ENCODE measurements at places on chromosomes 3 and 15.

GRCh38 chr15:60667925-60668324 lies 189.0 kb upstream of the ICE2 start:
- no peak for DNase-seq

DNA sequence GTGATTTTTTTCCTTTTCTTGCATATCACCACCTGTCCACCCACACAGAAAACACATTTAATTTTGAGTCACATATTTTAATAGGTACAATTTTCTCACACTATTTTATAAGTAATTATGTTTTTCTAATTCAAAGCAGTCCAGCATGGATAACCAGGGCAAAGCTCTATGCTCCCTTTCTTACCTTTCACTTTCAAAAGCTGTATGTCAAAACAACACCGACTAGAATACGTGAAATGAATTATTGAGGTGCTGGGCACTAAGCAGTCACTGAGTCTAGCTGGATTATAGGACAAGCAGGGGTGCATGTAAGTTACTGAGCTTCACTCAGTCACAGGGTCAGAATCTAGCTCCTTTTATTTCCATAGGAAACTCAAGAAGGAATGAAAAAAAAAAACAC lies 60.6 kb downstream of the LSAMP start:
- DNase-seq: no peak

- DNase-seq: peak; percentile 46
Measured at GRCh38 chr3:69200384-69201068, 78.1 kb upstream of the LMOD3 start.

DNA sequence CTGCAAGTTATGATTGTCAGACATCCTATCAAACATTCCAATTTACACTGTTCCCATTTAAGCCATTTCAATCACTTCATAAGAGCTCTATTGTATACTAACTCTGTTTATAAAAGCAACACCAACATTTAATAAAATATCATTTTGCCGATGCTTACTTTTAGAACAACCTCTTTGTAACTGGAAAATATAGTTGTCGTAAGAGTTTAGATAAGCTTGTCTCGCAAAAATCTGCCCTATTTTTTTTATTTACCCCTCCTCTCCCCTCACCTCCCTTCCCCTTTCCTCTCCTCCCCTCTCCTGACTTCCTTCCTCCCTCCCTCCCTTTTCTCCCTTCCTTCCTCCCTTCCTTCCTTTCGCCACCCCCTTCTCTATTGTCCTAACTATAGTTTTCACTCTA lies 105.7 kb upstream of the PEX5L start:
- no peak for DNase-seq

DNA sequence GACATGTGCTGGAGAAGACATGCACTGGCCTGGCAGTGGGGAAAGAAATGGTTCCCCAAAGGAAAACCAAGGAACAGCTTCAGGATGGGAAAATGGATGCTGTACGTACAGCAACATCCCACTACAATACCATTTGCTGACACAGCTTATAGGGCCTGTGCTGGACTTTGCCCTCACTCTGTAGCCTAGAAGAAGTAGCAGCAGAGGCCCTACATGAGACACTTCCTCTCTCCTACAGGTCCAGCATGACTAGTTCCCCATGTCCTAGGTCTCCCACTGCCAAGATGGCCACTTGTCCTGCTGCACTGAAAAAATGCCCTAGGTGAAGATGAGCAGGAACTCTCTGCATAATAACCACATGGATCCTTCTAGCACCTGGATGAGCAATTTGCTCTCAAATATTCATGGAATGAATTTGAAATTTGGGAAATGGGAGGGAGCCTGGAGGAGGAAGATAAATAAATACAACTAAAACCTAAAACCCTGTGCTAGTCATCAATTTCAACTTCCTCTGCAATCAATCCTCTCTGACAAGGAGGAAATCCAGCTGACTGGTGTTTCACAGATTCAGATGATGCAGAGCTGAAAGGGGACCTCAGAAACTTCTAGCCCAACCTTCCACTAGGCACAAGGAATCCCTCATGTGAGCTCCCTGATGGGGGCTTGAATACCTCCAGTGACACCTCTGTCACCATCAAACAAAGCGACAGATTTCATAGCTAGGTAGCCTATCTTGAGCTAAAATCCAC lies 514.3 kb upstream of the PPP2R3A start:
- no peak for DNase-seq

DNA sequence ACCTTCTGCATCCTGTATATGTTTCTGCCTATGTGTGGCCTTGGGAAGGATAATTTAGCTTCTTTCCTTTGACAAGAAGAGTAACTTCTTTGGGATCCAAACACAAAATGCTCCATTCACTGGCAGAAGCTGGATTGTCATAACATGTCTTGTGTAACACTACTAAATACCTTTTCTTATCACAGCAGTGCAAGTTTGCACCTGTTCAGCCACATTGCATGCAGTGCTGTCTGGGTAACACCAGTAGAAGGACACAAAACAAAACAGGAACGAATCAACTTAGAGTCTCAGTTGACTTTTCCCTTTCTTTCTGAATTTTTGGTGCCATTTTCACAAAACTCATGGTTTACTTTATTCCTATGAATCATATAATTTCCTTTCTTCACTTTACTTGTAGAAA lies 43.6 kb upstream of the TNIK start:
- DNase-seq: no peak

- DNase-seq: no peak
Measured at GRCh38 chr3:116000311-116000710, 377.0 kb downstream of the GAP43 start.

- DNase-seq: no peak
Measured at GRCh38 chr15:64990168-64990470, 405 bp upstream of the SPG21 start.

DNA sequence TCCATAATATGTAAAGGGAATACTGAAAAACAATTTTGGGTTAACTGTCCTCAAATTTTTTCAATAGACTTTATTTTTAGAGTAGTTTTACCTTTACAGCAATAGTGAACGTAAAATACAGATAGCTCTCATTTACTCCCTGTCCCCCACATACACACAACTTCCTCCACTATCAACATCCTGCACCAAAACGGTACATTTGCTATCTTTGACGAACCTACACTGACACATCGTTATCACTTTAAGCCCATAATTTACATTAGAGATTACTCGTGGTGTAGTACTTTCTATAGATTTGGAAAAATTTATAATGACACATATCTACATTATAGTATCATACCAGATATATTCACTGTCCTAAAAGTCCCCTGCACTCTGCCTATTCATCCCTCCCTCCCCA lies 16.9 kb upstream of the P2RY1 start:
- no peak for DNase-seq

DNA sequence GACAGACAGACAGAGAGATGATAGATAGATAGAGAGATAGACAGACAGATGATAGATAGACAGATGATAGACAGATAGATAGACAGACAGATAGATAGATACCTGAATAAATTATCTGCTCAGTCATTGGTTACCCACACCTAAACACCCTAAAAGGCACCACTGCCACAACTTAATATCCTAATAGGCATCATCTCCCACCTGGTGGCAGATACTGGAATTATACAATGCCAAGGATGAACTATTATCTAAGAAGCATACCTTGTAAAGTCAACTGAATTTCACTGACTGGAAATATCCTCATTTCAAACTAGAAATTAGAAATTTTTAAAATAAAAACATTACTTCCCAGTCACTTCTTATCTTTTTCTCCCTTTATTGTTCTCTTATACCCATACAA lies 19.4 kb upstream of the ATP8B4 start:
- no peak for DNase-seq

DNA sequence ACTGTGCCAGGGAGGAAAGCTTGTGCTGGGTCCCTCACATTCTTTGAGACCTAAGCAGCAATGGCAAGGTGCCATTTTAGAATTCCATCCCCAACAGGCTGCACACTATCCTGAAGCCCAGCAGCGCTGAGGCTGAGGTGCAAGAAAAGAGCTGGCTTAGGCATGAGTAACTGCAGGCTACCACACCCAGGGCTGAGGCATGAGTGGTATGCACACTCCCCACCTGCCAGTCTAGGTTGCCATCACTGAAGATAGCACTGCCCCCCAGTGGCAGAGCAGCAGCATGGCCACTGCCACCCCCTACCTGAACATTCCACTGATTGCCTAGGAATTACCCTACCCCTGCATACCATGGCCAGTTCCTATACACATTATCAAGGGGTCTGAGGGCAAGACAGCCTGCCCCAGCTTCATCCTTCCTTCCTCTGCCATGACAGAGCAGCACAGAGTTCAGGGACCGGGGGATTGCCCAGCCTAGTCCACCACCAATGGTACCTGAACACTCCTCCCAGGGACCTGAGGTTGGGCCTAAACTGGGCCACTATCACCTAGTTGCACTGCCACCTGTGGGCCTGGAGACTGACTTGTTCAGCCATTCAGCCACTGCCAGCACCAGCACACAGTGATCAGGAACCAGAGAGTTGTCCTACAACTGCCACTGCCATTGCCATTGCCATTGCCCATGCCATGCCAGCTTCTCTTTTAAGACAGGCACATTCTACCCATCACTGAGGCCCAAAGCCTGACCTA lies 129.8 kb downstream of the SATB1 start:
- DNase-seq: no peak

DNA sequence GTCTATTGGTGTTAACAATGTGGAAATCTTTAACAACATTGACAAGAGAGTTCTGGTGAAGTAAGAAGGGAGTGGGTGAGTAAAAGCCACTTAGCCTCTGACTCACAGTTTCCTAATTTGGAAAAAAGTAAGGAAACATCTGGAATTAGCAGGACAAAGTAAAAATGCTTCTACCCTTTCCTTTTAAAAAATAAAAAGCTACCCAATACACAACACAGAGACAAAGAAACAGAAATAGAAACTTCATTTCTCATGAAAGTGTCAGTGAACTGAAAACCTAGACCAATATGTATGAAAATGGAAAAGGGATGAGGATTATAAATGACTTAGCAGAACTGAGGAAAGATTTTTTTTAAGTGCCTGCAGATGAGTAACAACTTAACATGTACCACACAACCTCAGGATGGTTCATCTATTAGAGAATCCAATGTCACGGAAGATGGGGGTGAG lies 65.4 kb downstream of the SSR3 start:
- no peak for DNase-seq

DNA sequence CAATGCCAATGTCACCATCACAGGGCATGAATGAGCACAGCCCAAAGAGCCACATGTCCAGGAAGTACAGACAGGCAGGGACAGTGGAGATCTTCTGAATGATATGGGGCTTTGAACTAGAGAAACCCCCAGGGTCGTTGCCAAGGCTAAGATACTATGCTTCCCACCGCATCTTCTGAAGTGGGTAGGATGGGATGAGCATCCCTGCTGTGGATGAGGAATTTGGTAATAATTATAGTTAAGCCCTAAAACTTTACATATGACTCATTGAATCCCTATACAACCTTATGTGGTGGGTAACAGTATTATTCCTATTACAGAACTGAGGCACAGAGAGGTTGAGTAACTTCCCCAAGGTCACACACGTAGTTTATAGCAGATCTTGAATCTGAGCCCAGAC lies 44.2 kb downstream of the WNT5A start:
- DNase-seq: no peak

- DNase-seq: no peak
Measured at GRCh38 chr15:75532413-75533250, 46.5 kb downstream of the PTPN9 start.

DNA sequence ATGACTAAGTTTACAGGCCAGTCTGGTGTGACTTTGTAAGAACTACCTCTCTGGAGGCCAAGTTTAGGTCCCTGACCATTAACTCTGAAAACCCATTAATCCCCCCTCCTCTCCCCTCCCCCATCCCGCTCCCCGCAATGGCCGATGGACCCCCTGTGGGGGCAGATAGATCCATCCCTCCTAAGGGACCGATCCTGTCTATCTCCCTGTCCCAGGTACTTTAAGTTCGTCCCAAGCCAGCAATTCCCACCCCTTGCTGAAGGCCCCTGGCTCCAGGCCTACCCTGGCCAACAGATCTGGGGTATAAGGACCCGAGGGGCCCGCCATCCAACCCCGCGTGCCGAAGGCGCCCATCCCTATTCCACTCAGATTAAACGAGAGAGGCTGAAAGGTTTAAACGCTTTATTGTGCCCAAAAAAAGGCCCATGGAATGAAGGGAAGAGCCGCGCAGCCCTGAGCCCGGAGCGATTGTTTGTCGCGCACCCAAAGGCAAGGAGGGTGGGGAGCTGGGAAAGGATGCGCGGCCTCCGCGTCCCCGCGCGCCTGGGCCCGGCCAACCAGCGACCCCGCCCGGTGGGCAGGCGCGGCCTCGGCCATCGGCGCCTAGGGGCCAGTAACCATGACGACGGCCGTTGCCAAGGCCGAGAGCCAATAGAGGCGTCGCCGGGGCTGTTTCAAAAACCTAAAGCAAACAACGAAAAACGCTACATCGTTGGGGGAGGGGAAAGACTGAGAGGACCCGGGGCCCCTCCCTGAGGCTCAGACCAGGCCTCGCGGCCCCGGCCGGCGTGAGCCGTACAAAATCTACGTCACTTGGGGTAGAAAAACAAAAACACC lies 35.9 kb downstream of the HMCES start:
- DNase-seq: peak; percentile 93

DNA sequence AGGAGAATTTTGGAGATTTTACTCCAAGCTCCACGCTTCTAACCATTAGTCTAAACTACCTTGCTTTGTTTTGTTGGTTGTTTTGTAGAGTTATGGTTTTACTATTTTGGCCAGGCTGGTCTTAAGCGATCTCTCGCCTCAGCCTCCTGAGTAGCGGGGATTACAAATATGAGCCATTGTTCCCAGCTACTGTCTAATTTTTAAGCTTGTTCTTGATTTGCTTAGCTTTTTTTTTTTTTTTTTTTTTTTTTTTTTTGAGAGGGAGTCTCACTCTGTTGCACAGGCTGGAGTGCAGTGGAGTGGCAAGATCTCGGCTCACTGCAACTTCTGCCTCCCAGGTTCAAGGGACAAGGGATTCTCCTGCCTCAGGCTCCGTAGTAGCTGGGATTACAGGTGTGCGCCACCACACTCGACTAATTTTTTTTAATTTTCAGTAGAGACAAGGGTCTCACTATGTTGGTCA lies 28.5 kb downstream of the EFCAB12 start:
- DNase-seq: no peak

DNA sequence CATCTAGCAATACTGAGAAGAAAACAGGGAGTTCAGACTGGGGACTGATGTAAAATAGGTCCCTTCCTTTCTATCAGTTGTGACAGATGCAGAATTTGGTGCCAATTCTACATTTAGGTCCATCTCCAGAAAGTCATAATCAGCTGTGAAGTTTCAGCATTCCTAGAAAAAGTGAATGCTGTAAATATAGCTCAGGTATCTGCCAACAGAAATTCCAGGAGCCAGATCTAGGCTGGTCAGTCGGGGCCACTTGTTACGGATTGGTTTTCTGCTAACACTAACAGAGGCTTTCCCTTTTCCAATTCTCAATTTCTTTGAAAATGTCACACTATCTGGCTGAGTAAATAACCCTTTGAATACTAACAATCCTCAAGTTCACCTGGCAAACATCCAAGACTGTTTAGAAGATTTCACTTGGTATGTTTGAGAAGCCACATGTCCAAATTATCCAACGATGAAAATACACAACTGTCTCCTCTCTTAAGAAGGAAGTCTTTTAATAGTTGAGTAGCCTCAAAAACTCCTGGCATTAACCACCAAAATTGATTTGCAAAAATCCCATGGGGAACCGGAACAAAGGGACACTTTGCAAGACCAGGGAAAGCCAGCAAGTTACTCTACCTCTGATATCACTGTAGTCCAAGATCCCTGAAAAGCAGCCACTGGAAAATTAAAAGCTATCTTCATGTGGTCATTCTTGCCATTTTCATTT lies 222.3 kb downstream of the ZMAT3 start:
- peak; percentile 9 for DNase-seq

GRCh38 chr15:78509726-78510312 lies 2.4 kb downstream of the HYKK start:
- DNase-seq: no peak
